ENCODE measurements at places on chromosomes 1 and 21.

GRCh38 chr1:193457676-193458075 lies 271.3 kb upstream of the B3GALT2 start:
- ATAC-seq: peak; percentile 52

DNA sequence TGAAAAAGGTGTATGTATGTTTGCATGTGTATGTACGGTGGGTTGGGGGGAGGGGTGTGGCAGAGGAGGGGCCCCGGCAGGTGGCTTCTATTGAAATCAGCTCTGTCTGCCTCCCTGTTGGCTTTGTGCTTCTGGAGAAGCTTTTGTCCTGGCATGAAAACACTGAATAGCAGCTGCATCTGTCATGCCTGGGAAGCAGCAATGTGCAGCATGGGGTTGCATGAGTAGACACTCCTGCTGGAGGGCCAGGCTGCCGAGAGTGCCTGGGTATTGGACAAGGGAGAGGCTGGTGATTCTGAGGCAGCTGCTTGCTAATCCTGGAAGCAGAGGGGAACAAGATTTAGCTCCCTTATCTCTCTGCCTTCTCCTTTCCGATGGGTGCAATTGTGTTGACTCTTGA lies 20.5 kb downstream of the MAPKAPK2 start:
- ATAC-seq: no peak

DNA sequence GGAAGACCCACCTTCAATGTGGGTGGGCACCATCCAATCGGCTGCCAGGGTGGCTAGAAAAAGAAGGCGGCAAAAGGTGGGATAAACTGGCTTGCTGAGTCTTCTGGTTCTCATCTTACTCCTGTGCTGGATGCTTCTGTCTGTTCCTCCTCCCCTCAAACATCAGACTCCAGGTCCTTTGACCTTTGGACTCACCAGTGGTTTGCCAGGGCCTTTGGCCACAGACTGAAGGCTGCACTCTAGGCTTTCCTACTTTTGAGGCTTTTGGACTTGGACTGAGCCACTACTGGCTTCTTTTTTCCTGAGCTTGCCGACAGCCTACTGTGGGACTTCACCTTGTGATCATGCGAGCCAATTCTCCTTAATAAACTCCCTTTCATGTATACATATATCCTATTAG lies 55.9 kb downstream of the VCAM1 start:
- ATAC-seq: no peak

DNA sequence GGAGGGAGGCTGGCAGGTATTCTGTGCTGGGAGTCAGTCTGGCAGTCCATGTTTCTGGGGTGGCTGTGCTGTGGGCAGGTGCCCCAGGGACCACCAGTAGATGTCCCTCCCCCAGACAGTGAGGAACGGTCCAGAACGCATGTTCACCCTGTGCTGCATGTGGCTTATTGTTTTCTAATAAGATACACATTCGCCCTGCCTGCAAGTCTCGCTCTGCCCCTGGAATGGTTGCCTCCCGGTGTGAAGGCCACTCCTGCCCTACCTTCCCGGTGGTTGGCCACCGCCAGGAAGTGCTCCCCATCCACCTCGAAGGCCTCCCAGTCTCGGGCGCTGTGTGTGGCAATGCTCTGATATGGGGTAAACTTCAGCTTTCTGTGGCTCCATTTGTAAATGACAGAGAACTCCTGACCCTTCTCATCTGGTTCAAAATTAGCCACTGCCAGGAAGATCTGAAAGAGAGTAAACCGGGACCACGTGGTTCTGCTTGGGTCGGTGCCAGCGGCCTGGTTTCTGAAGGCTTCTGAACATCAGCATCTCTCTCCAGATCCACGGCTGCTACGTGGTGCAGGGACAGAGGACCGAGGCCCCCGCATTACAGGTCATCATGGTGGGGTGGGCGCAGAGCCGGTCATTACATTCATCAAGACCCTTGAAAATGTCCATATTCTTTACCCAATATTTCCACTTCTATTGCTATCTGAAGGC lies 14.5 kb downstream of the KRTAP10-1 start:
- ATAC-seq: no peak

DNA sequence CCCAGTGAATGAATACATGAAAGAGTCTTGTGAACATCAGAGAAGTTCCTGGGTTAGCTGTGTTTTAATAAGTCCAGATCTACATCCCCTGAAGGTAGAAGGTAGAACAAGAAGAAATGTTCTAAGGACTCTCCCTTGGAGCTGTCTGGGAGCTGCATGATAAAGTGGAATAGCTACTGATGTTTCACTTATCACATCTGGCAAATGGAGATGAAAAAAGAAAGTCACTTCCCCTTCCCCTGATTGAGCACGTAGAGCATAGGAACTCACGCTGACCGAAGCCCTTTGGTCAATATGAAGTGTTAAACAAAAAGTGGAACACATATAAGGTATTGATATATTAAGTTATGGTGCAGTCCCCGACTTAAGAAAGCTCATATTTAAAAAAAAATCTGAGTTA lies 53.2 kb upstream of the PARP1 start:
- no peak for ATAC-seq

GRCh38 chr21:34205811-34206571 lies 132.6 kb downstream of the MRPS6 start:
- no peak for ATAC-seq

GRCh38 chr1:145837656-145838055 lies 7.8 kb upstream of the NUDT17 start:
- ATAC-seq: no peak

DNA sequence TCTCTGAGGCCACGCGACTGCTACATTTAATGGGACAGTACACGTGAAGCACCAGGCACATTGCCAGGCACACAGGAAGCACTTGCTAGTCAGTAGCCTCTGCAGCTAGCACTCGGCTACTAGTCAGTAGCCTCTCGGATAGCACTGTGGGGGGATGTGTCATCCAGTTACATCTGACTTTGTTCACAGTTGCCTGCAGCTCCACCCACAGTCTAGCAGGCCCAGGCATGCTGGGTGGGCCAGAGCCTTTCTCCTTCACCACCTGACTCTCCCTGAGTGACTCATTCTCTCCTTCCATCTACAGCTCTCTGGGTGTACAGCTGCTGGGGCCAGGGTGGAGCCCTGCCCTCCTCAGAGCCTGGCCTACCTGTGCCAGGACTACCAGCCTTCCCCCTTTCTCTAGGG lies 51.5 kb downstream of the PTPRF start:
- peak; percentile 76 for ATAC-seq

GRCh38 chr21:33403128-33403785 lies at the start of gene IFNGR2:
TSS of gene IFNGR2 (plus strand) at chr21:33403413. CDS start at chr21:33403544, 131 bp downstream.
- peak; percentile 37 for ATAC-seq

DNA sequence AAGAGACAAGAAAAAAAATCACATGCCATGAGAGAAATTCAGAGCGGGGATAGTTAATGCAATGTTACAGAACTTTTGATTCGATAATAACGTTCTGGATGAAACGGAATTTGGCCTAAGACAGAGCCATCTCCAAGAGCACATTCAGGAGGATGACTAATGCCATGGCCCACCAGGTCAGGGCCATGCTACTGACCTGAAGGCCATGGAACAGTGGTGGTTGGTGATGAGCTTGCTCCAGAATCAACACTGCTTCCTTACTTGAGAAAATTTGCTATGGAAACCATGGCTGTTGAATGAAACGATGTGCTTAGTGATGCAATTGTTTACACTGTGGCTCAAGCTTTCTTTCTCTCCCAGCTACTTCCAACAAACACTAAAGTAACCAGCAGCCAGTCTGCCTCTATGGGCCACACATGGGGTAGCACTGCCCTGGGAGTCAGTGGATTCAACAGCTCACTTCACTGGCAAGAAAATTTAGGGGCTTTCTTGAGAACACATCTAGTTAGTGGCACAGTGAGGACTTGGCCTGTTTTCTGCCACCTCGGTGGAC lies 299.1 kb downstream of the PCP4 start:
- no peak for ATAC-seq

- no peak for ATAC-seq
These were observed 2.9 kb downstream of the KCNJ10 start for GRCh38 chr1:160066829-160067745.

- ATAC-seq: peak; percentile 63
These were observed 29.2 kb upstream of the OR2B11 start for GRCh38 chr1:247487057-247487456.

DNA sequence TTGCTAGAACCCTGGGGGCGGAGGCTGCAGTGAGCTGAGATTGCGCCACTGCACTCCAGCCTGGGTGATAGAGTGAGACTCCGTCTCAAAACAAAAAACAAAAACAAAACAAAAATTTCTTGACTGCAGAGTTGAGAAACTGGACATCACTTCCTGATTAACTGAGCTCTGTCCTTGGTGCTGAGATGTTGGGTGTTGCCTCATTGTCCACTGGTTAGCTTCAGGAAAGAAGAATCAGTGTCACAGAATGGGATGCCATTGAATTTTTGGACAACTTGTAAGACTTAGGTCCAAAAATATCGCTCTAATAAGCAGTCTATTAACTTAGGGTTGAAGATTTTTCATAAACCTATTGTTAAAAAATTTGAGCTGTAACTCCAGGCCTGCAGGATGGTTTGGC lies 23.8 kb upstream of the KCNA10 start:
- no peak for ATAC-seq

DNA sequence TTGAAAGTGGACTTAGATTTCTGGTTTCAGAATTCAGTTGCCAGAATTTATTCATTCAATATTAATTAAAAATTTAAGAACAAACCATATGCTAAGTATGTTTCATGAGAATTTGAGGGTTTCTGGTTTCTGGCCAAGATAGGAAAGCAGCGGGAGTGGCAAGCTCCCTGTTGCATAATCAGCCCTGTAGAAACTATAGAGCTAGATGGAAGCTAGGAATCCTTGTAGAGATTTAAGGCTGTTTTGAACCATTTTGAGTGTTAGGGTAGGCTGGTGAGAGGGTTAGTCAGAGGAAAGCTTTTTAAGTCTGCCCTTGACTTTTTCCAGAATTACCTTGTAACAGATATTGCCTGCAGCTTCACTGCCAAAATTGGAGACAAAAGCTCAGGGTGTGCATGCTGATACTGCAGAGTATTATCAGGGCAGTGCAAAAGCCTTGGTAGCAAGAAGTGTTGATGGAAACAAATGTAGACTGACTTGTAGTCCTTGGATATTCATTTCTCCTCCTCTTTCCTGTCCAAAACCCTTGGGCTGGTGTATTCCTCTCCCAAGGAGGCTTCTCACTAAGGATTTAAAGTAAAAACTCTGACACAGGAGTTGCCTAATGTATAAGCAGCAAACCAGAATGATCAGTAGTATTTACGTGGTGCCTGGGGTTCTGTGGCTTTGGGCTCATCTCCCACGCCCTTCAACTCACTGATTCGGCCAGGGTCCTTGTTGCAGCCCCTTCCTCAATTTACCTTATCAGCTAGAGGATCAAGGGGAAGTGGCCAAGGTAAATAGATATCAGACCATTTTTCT lies 12.6 kb upstream of the GIPC2 start:
- ATAC-seq: no peak

DNA sequence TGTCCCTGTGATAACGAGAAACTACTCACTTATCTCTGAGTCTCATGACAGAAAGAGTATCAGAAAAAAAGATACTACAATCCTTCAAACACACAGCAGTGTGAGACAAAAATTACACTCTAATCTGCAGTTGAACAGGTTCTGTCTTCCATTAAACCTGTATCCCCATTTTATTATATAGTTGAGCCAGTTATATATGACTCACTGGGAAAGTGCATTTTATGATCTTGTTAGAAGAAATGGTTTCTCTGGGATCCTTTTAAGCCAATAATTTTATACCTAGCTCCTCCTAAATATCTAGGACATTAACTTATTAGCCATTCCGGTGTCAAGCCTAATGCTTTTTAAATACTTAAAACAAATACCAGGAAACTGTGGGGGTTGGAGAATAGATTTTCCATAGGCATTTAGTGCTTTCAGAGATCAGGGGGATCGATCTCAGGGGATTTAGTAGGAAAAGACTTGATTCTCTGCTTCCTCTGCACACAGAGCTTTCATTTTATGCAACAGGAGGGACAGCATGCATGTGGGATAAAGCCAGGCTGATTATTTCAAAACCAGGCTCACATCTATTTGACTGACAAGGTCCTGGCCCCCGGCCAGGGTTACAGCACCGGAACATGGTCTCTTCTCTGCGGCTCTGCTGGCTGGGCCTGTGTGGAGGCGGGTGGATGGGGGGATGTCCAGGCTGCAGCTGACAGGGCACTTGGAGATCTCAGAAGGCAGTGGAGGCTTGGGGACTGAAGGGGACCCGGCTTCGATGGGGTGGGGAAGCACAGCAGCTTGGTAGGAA lies 310.6 kb downstream of the DISC1 start:
- ATAC-seq: no peak

- ATAC-seq: no peak
These were observed 45.9 kb downstream of the GPR88 start for GRCh38 chr1:100583827-100584226.

GRCh38 chr1:44860891-44861425 lies 17.9 kb upstream of the PTCH2 start:
- ATAC-seq: no peak

DNA sequence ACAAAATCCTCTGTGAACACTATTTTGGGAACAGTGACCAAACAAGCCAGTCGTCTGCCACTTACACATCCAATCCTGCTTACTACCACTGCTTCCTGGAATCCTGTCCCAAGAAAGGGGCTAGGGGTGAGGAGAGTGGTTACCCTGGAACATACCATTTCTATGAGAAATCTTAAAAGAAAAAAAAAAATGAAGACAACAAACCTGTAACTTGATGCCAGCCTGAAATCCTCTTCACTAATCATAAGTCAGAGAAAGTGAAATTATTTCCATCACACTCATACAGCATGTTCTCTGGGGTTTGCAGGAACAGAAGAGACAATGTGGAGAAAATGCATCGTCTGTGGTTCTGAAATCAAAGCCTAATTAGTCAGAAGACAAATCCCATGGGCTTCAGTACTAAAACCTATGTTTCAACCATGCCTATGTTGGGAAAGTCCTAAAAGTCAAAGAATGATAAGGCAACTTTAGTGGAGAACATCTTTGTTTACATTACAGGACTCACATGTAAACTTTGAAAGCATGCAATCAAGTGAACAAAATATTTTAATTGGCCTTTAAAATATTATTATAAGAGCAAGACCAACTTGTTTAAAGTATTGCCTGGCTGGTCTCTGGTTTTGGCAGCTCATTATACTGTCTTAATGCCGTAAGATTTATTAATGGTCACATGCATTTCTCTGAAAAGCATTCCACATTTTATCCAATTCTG lies 220.7 kb downstream of the LTN1 start:
- ATAC-seq: no peak

DNA sequence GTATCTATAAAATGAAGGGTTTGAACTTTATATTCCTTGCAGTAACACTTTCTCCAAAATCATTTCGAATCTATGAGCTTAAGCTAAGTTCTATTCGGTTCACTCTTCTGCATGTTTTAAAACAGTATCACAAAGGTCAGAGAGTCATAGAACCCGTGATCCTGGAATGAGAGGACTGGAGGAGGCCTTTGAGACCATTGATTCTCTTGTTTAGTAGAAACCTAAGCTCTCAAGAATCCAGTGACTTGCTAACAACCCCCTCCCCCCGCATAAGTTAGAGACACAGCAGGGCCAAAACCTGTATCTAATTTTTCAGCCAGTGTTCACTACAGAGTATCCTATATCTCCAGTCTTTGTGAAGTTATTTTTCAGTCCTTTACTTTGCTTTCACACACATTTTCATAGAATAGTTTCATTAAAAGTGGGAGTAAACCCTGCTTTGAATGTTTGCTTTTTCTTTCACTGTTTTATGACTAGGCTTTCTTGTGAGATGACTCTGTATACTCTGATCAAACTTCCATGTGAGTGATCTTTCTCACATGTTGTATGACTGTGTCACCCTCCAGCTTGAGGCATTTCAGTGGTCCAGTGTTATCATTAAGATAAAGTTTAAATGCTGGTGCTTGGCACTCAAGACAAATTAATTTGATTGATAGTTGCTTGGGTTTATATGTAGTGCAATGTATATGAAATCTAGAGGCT lies 275.4 kb upstream of the SGIP1 start:
- peak; percentile 93 for ATAC-seq

All from activated CD4-positive, CD25-positive, alpha-beta regulatory T cell treated with anti-CD3 and anti-CD28 coated beads, Interleukin-2, amount 50 U/mL, for 24 hours (primary cell).